ENCODE measurements at places on chromosomes 16 and 17. TPM values are rescaled to one million over a fixed set of nuclear protein-coding genes. Genes with fewer than 3 reads are reported as not detected.

The FOXO3B gene
- total RNA-seq: 6.4 TPM

- no peak overlapping the region for H3K27ac ChIP-seq
- H3K4me3 ChIP-seq: no peak overlapping the region
- DNase-seq: peak; percentile 44
- no peaks in the 10 kb centered on the region for H3K4me1 ChIP-seq
- H3K27me3 ChIP-seq: peaks cover 43% of the 10 kb centered on the region
Measured at GRCh38 chr16:56121156-56121500, 70.2 kb upstream of the GNAO1 start.

GRCh38 chr17:49746791-49747490 lies 17.0 kb downstream of the FAM117A start:
- peak overlapping the region; percentile 94 for H3K27ac ChIP-seq
- H3K36me3 ChIP-seq: peaks cover 11% of the 10 kb centered on the region
- H3K27me3 ChIP-seq: no peaks in the 10 kb centered on the region
- peaks cover 66% of the 10 kb centered on the region for H3K4me1 ChIP-seq
- H3K4me3 ChIP-seq: peak overlapping the region; percentile 81

- peak; percentile 92 for DNase-seq
- H3K27me3 ChIP-seq: no peaks in the 10 kb centered on the region
- H3K4me3 ChIP-seq: peak overlapping the region; percentile 79
- peaks cover 49% of the 10 kb centered on the region for H3K36me3 ChIP-seq
- peak overlapping the region; percentile 95 for H3K27ac ChIP-seq
Measured at GRCh38 chr17:38728290-38728831, 1.8 kb upstream of the CISD3 start.

DNA sequence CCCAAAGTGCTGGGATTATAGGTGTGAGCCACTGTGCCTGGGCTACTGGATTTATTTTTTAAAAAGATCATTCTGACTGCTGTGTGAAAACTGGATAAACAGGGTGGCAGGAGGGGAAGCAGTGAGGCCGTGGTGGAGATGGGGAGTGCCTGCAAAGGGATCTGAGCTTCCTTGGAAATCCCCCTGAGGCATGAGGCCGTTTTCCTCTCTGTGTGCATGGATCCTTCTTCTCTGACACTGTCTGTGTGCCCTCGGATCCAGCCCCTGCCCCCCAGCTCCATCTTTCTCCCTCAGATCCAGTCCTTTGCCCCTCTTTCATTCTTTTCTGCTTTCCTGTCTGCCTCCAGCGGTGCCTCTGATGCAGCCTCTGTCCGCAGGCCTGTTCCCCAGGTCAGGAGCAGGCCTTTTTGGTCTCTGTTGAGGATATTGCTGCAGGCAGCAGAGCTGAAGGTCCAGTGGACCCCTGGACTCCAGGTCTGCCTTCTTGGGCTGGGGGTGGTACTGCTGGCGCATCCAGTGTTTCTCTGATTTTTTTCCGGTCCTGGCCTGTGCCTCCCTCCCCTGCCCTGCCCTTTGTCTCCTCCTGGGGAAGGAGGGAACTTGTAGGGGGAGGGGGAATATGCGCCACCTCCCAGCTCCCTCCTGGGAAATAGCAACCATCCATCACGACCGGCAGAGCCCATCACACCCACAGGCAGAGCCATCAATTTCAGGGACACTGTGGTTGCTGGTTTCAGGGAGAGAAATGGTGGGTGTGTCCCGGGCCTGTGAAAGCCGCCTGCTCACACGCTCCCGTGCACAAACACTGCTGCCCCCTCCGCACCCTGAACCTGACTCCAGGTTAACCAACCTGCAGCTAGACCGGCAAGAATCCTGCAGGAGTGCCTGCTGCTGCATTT lies 17.0 kb downstream of the MGAT5B start:
- no peaks in the 10 kb centered on the region for H3K36me3 ChIP-seq
- no peak overlapping the region for H3K4me3 ChIP-seq
- DNase-seq: no peak
- H3K4me1 ChIP-seq: no peaks in the 10 kb centered on the region
- H3K27ac ChIP-seq: no peak overlapping the region

- no peak overlapping the region for H3K27ac ChIP-seq
- no peaks in the 10 kb centered on the region for H3K36me3 ChIP-seq
- no peak for DNase-seq
- H3K4me3 ChIP-seq: no peak overlapping the region
Measured at GRCh38 chr17:79845601-79845949, 6.3 kb upstream of the CBX4 start.

The BAIAP3 gene
- total RNA-seq: not detected

DNA sequence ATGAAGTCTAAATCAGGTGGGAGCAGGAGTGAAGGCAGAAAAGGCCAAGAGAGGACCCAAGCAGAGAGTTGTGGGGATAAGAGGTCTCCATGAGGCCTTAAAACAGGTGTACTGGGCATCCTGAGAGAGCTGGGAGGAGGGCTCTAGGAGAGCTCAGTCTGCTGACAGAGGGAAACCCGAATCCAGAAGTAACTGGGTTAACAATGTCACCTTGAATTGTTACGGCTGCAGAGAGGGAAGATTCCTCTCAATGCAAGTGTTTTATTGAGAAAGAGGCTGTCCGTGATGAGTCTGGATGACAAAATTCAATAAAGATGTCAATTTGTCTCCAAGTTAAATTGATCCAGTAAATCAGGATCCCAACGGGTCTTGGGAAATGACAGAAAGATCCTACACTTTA lies 8.3 kb downstream of the DHRS7C start:
- no peak overlapping the region for H3K27ac ChIP-seq
- no peak for DNase-seq
- H3K4me1 ChIP-seq: no peaks in the 10 kb centered on the region
- H3K27me3 ChIP-seq: no peaks in the 10 kb centered on the region

GRCh38 chr17:42779936-42780850 lies at the start of gene WNK4:
Gene WNK4, plus strand, starts transcription at chr17:42780610. Its CDS starts 89 bp downstream, at chr17:42780699.
- no peak within 1 kb of the TSS for H3K4me3 ChIP-seq
- H3K27ac ChIP-seq: no peak within 1 kb of the TSS
- peaks cover 13% of the 10 kb centered on the region for H3K4me1 ChIP-seq

DNA sequence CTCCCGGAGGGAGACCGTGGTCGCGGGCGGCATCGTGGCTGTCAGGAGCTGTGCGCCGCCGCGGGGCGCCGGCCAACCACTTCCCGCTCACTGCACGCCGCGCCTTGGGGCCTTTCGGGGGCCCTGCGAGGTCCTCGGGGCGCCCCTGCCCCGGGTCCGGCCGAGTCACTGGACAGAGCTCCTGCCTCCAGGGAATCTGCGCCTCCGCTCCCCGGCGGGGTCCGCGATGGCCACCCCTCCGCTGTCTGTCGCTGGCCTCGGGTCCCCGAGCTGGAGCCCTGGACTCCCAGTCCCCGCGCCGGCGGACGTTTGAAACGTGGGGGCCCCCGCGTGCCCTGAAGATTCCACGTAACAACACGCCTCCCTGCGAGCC lies at the start of gene QRICH2:
Gene QRICH2, minus strand, starts transcription at position 311 of the 373 bp plus-strand sequence. Its CDS starts 278 bp downstream, at position 33.
- H3K27ac ChIP-seq: no peak within 1 kb of the TSS
- H3K4me1 ChIP-seq: peaks cover 5% of the 10 kb centered on the region
- no peak within 1 kb of the TSS for H3K4me3 ChIP-seq
- no peak for DNase-seq
- H3K27me3 ChIP-seq: no peaks in the 10 kb centered on the region

The KRT39 gene
- total RNA-seq: not detected

DNA sequence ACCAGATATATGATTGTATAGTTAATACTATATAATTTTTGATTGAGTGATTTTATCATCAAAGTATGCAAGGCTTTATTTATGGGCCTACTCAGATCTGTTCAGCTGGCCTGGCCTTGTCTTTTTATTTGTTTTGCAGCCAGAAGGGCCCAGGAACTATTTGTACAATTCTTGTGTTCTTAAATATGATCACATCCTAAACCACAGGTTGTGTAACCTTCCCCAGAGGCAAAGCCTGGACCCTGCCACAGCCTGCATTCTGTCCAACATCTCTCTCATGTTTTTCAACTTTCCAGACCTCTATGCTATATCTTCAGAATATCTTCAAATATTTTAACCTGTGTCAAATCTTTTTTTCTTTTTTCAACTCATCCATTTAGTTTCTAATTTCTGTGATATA lies 410.4 kb upstream of the MON1B start:
- no peak overlapping the region for H3K27ac ChIP-seq
- no peaks in the 10 kb centered on the region for H3K4me1 ChIP-seq
- no peak overlapping the region for H3K4me3 ChIP-seq
- H3K27me3 ChIP-seq: no peaks in the 10 kb centered on the region
- H3K36me3 ChIP-seq: no peaks in the 10 kb centered on the region

The BPTF gene
- 77.1 TPM for total RNA-seq

DNA sequence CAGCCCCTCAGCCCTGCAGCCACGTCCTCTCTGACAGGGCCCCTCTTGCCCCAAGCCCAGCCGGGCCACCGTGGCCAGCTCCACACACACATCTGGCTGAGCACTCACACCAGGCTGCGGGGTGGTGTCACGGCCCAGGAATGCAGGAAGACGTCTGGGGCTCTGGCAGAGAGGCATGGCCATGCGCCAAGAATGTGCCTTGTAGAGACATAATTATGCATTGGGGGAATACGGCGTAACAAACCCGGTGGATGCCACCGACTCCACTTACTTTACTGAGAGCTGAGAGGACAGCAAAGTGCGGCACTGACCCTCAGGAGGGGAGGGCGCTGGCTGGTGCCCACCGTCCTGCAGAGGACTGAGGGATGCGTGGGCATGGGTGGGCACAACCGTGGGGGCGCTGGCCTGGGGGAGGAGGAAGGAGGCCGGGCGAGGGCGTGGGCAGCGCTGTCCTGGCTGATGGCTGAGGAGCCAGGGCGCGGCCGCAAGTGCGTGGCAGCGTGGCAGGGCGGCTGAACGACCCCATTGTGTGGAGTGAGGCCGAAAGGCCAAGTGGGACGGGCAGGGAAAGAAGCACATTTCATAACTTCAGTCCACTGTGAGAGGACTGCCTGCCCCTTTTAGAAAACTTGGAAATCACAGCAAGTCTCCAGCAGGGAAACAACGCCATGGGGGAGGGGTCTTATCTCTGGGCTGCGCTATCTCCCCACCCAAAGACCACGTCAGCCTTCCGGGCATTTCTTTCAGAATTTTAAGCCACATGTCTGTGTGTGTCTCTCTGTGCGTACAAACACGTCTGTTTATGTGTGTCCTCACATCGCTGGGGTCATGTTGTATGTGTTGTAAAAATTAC lies 30.6 kb downstream of the METRNL start:
- no peak overlapping the region for H3K27ac ChIP-seq
- H3K4me3 ChIP-seq: no peak overlapping the region
- H3K4me1 ChIP-seq: no peaks in the 10 kb centered on the region
- H3K27me3 ChIP-seq: peaks cover 4% of the 10 kb centered on the region

- no peak overlapping the region for H3K27ac ChIP-seq
- H3K4me1 ChIP-seq: no peaks in the 10 kb centered on the region
- H3K36me3 ChIP-seq: no peaks in the 10 kb centered on the region
- no peak for DNase-seq
- no peaks in the 10 kb centered on the region for H3K27me3 ChIP-seq
Measured at GRCh38 chr17:33113276-33113990, 121.8 kb downstream of the SPACA3 start.

DNA sequence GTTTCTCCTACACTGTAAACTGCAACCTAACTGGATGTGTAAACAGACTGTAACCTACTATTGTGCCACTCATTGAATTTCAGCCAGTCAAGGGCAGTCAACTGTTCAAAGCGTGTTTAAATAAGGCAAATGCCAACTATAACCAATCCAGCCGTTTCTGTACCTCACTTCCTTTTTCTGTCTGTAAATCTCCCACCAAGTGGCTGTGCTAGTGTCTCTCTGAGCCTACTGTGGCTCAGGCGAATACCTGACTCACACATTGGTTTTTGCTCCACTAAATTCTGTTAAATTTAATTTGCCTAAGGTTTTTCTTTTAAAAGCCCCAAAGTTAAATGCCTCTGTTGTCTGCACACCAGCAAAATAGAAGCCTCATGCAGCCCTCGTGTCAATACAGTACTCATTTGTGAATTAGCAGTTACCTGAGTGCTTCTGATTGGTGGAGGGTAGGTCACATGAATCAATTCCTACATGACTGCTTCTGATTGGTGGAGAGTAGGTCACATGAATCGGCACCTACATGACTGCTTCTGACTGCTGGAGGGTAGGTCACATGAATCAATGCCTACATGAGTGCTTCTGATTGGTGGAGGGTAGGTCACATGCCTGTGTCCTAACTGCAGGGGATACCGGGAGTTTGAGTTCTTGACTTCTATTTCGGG lies 31.1 kb upstream of the CCR7 start:
- peak; percentile 74 for DNase-seq
- peak overlapping the region; percentile 83 for H3K27ac ChIP-seq
- H3K36me3 ChIP-seq: peaks cover 10% of the 10 kb centered on the region
- no peaks in the 10 kb centered on the region for H3K27me3 ChIP-seq

- H3K27me3 ChIP-seq: no peaks in the 10 kb centered on the region
- peak overlapping the region; percentile 27 for H3K4me3 ChIP-seq
- H3K36me3 ChIP-seq: peaks cover 5% of the 10 kb centered on the region
- H3K27ac ChIP-seq: peak overlapping the region; percentile 10
Measured at GRCh38 chr17:48293319-48294019, 136.5 kb downstream of the SKAP1 start.

All from activated CD4-positive, alpha-beta T cell treated with anti-CD3 and anti-CD28 coated beads, Interleukin-2, amount 10 ng/mL, durations not matched to agents 24 days and 14 days (primary cell).